Amygdala (tissue), 56 donors: ENCODE measurements at places on chromosomes 6 and 20.

DNA sequence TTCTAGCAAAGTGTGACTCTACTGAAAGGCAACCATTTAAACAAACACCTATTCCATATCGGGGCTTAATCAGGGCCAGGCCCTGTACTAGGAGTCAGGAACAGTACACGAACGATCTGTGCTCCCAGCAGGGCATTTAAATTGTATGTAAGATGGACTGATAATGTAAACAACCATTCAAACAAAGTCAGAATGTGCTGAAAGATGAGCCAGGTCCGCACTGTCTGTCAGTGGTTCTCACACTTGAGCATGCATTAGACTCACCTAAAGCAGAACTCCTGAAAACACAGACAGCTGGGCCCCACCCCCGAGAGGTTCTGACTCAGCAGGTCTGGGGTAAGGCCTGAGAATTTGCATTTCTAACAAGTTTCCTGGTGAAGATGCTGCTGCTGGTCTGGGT lies 81.6 kb downstream of the PXDC1 start:
- DNase-seq = no peak

DNA sequence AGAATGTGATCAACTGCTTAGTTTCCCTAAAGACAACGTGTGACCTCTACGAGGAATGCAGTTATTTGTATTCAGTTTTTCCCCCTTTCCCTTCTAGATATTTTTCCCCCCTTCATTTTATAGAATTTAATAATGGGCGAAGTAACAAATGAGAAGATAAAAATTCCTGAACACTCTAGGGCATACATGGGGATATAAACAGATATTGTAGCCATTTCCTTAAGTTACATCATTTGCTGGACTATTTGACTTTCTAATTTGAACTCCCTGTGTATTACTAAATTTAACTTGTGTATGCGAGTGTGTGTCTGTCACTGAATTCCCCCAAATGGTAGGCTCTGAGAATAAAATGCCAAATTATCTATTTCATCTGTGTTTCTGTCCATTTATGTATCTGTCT lies 99.0 kb upstream of the ZFP64 start:
- no peak for DNase-seq

DNA sequence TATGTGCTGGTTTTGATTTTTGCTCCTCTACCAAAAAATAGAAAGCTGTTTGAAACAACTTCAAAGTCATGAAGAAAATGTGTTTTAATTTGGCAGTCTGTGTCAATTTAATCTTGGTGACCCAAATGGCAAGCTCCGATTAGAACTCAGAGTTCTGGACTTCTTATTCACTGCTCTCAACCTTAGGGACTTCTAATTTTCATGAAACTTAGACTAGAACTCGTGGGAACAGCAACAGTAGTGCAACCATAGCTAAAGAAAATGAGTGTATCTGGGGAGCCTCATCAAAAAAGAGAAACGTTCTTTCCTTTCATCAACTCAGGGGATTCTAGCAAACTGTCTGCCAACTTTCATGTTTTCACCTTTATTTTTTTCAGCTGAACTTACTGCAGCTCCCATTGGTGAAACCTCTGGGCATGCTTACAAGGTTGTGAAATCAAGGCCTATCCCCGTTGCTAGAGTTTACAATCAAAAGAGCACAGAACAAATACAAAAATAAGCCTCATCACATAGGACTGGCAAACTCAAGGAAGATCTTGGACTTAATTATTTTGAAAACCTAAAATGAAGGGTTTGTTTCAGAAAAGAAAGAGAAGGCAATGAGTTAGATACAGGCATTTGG lies 114.0 kb upstream of the HSF2 start:
- no peak for DNase-seq

- DNase-seq = no peak
These were observed 31.8 kb upstream of the RSPO4 start for GRCh38 chr20:1033751-1034414.

GRCh38 chr20:49510562-49511122 lies 28.2 kb upstream of the KCNB1 start:
- no peak for DNase-seq

DNA sequence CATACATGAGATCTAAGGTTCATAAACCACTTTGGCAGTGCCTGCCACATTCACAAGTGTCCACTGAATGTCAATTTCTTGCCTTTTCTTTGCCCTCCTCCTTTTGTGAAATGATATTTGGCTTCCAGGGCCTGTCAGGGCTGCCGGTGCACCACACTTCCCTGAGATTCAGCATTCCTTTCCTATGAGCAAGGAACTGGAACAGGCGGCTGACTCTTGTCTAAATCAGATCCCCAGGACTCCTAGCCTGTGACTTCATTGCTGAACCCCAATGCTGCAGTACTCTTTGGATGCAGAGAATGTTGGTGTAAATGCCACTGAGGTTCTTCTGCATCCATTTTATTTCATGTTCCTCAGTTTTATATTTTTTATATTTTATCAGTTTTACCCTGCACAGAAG lies 172.2 kb downstream of the ARID1B start:
- no peak for DNase-seq
